Activated naive CD8-positive, alpha-beta T cell treated with anti-CD3 and anti-CD28 coated beads, Interleukin-2, amount 50 U/mL, for 16 hours (primary cell): ENCODE measurements at places on chromosomes 11 and 22.

- DNase-seq, result peak; percentile 6
Observed at GRCh38 chr11:119056421-119056999, 495 bp downstream of the HYOU1 start.

DNA sequence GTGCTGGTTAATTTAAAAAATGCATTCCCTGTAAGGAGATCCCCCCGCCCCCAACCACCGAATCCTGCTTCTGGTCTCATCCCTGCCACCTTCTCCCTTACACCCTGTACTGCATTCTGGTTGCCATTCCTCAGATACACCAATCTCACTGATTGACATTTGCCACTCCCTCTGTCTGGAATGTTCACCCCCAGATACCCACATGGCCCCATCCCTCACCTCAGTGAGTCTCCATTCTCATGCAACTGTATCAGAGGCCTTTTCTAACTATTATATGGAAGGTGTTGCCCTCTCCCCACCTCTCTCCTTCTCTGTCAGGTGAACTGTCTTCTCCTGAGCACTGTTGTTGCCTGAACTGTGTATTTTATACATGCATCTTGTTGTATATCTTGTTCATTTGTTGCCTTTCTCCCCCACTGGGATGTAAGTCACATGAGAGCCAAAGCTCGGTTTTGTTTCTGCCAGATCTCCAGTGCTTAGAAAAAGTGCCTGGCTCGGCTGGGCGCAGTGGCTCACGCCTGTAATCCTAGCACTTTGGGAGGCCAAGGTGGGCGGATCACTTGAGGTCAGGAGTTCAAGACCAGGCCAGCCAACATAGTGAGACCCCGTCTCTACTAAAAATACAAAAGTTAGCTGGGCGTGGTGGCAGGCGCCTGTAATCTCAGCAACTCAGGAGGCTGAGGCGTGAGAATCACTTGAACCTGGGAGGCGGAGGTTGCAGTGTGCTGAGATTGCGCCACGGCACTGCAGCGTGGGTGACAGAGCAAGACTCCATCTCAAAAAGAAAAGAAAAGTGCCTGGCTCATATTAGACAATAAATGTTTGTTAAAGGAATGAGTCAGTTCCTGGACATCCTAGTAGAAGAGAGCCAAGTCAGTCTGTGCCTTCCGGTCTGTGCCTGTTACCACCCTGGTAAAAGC, 61.0 kb downstream of the TNRC6B start:
- DNase-seq, result no peak

- no peak for DNase-seq
Observed at GRCh38 chr11:45290586-45290985, 4.4 kb upstream of the SYT13 start.

DNA sequence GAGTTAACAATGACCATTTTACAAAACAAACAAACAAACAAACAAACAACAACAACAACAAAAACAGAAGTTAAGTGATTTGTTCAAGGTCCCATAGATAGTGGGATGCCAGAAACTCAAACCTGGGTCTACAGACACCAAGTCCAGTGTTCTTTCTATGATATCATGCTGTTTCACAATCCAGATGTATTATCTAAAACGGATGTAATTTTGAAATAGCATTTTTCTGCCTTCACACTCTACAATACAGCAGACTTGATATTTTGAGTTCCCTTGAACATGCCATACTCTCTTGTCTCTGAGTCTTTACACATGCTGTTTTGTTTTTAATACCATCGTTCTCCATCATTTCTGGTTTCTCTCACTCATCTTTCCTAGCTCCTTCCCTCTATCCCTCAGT, 104.5 kb downstream of the RELT start:
- DNase-seq, result no peak

- DNase-seq, result no peak
Observed at GRCh38 chr22:25370322-25370721, 150.9 kb downstream of the CRYBB2 start.

DNA sequence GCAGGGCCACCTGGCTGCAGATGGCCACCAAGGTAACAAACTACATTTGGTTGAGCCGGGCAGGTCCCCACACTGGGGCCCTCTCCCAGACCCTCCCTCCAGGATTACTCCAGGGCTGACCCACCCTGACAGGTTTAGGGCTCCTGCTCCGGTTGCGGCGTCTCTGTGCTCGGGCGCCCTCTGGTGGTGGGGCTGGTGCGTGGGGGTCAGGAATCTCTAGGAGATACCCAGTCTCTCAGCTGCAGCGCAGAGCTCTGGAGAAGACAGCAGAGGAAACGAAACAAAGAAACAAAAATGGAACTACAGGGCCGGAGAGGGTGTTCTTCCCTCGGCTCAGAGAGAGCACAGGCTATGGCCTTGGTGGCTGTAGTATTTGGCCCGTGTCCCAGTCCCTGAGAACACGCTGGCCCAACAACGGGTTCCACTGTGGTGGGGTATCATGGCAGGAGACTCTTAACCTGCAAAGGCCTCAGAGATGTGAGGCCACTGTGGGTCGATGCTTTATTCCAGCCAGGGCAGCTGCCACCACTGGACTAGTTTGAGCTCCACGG, 2.4 kb downstream of the C11orf96 start:
- DNase-seq, result no peak

- no peak for DNase-seq
Observed at GRCh38 chr11:127640561-127641451, 640.2 kb upstream of the KIRREL3 start.

DNA sequence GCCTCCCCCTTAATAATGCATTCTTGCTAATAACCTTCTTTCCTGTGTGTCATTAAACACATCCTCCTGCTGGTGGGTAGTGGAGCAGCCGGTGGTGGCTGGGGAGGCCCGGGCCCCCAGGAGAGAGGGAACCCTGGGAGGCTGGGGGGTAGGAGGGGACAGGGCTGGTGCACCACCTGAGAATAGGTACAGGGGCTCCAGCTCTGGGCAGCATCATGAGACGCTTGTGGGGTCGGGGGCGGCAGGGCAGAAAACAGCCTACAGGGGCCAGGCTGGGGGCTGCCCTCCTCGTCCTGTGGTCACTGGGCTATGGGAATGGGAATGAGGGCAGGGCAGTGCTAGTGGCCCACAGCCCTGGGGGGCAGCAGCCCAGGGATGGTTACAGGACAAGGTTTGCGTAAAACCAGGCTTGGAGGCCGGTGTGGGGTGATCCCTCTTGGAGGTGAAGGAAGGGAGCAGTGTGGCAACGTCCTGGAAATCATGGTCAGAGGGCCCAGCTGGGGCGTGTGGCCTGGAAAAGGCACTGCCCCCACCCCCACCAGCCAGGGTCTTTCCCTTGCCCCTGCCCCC, 18.5 kb upstream of the CCDC188 start:
- DNase-seq, result no peak

- no peak for DNase-seq
Observed at GRCh38 chr11:119369132-119369925, 12.2 kb downstream of the USP2 start.

DNA sequence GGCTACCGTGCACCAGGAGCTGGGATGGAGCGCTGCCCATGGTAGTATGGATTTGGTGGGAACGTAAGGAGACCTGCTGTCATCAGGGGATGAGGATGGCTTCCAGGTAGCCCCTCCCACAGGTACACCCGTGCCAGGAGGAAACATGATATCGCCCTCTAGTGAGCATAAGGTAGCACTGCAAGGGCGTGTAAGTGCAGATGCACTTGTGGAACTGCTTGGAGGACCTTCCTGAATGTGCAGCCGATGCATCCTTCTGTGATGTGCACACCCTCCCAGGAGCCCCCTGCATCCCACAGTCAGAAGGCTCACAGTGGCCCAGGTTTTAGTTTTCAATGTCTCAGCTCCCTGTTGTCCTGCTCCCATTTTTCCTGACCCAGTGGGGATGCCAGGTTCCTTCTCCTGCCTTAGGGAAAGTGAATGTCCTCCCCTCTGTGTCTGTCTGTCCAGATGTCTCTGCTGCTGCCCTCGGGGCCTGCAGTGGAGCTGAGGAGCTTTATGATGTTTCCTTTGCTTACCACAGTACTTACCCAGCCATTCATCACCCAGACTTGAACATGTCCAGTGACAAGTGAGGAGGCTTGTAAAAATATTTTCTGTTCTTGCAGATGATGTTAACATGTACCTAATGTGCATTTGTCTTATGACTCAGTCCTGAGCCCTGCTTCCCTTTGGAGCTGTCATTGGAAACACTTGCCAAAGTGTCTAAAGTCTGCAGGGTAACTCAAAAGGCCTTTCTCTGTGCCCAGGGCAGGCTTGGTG, 49.2 kb downstream of the DBX1 start:
- DNase-seq, result no peak

DNA sequence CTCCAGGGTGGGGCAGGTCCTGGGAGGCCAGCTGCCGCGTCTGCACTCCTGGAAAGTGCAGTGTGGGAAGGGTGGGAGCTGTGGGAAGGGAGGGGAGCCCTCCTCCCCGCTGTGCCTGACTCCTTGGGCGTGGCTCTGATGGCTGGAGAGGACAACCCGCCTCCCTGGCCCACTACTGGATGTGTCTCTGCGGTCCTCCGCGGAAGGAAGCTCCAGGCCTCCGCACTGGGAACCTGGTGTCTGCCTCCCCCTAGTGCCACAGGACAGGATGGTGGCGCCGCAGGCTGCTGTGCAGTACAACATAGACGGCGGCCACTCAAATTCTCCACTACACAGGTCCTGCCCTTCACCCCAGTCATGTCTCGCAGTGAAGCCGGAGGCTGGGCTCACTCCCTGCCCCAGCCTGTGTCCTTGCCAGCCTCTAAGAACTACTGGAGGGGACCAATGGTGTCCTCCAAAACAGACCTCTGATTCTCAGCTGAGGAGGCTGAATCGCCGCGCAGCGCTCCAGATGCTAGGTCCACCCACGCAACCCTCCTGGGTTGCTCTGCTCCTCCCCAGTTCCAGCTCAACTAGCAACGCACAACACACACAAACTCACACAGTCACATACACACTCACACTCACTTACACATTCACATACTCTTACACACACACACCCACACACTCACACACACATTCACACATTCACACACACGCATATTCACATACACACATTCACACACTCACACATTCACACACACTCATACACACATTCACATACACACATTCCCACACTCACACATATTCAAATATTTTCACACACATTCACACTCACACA, 12.4 kb upstream of the DSCAML1 start:
- DNase-seq, result no peak

DNA sequence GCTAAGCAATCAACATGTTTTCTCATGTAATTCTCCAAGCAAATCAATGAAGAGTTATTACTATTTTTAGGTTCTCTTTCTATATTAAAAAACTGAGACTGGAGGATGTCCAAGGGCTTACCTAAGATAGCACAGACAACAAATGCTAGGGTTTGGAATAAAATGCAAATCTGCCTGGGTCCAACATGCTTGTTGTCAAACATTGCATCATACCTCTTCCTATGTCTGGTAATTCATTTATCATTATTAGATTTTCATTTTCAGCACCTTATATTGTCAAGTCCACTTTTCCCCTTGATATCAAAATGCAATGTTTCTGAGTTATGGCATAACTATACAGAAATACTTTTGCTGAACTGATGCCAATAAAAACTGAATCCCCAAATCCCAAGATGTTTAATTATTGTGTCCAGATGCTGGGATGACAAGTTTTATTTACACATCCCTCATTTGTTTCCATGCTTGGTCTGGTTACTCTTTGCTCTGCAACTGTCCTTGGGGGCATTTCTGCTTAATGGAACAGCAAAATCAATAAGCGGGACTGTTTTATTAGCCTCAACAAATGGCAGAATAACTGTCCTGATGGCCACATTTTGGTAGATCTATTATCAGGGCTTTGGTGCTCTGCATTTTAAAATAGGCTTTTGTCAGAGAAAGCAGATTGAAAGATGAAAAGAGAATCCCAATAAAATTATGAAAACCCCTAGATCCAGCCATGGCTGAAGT, 86.0 kb downstream of the C11orf87 start:
- DNase-seq, result no peak

DNA sequence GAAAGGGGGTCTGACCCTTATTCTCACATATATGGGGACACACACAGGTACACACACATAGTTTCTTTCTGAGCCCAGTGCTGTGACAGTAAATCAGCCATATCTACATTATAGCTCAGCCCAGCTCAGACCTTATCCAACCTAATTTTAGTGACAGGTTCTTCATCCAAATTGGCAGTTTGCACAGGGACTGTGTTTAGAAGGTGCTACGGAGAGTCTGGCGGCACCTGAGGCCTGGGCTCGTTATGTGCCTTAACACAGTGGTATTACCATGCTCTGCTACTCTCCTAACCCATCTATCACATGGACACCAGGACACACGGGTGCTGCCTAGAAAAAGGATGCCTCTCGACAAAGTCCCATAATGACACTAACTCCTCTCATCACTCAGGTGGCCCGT, 109.3 kb downstream of the GALNT18 start:
- no peak for DNase-seq

DNA sequence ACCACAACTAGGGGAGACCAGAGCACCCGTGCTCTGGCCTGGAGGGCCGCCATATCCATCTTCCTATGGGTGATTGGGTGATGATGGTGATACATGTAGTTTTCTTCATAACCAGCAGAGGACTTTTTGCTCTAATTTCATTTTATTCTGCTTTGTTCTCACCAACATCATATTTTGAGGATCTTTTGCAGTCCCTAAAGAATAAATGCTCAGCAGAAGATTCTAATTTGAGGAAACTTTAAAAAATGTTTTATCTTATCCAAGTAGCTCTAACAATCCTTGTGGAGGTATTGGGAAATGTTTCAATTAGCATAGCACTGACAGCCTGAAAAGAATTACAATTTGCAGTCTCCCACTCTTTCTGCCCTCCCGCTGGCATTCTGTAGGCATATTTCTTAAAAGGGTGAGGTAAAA, 544.0 kb downstream of the NTM start:
- no peak for DNase-seq

- no peak for DNase-seq
Observed at GRCh38 chr22:19505735-19506126, 18.5 kb downstream of the CLDN5 start.

DNA sequence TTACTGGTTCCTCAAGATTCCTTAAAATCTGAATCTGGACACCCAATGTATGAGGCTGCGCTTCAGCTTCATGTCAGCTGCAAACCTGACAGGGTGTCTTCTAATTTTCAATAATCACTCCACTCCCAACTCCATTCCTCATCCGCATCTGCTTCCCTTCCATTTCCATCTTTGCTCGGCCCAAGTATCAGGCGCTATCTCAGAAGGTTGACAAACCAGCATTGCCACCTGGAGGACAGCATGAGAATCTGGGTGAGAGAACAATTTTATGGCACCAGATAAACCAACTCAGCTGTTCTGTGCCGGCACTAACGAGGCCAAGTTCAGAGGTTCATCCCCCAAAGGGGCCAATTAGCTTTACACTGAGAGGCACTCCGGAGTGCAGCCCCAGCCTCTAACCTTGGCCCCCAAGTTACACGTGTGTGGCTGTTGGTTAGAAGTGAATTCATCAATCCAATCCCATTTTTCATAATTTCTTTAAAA, 79.1 kb upstream of the LMO2 start:
- no peak for DNase-seq

GRCh38 chr11:68044898-68045351, 6.1 kb downstream of the TCIRG1 start:
- no peak for DNase-seq

DNA sequence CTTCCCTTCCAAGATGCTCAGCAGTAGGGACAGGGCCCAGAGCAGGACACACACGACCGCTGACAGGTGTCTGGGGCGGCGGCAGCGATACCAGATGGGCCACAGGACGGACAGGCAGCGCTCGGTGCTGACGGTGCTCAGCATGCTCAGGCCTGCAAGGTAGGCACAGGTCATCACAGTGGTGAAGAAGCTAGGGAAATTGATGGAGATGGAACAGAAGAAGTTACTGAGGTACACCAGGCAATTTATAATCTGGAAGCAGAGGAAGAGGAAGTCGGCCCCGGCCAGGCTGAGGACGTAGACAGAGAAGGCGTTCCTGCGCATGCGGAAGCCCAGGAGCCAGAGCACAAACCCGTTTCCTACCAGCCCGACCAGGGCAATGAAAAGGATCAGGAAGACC, 4.6 kb downstream of the MRGPRX2 start:
- no peak for DNase-seq

- DNase-seq, result no peak
Observed at GRCh38 chr11:111347723-111348115, 31.4 kb downstream of the POU2AF1 start.
